ENCODE measurements at places on chromosomes 5 and 9. TPM values are rescaled to one million over a fixed set of nuclear protein-coding genes. Genes with fewer than 3 reads are reported as not detected.

DNA sequence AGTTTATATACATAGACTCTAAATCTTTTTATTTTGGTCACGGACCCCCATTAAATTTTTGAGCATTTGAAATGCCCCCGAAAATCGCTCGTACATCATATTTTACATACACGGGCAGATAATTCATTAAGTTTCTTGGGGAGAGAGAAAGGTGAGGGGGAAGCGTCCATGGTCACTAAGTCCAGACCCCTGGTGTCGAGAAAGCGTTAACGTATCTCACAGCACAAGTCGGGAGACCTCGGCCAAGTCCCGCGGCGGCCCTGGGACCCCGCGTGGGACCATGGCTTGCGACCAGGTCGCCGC lies 794 bp downstream of the PTBP3 start:
- no peaks in the 10 kb centered on the region for H3K27me3 ChIP-seq
- no peak for DNase-seq
- peak overlapping the region; percentile 98 for H3K27ac ChIP-seq
- H3K36me3 ChIP-seq: no peaks in the 10 kb centered on the region
- peak overlapping the region; percentile 83 for H3K4me3 ChIP-seq
- H3K4me1 ChIP-seq: no peaks in the 10 kb centered on the region

DNA sequence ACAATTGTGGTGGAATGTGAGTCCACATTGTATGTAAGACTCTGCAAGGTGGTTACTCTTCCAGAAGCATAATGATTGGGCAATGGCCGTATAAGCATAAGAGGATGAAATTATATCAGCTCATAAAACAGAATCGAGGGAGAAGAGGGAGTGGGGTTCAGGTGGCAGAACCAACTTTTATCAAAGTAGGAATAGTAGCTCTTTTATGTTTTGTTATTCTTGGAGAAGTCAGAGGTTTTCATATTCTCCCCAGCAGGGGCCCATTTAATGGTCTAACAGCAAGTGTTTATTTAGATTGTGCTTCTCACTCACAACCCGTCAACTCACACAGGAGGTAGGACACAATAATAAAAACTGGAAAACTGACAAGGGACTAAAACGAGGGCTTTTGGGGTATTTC lies 291.3 kb upstream of the CD180 start:
- no peak overlapping the region for H3K4me3 ChIP-seq
- H3K4me1 ChIP-seq: no peaks in the 10 kb centered on the region
- no peak for DNase-seq
- H3K27me3 ChIP-seq: no peaks in the 10 kb centered on the region

GRCh38 chr5:50564558-50564957 lies 101.9 kb upstream of the PARP8 start:
- H3K27ac ChIP-seq: no peak overlapping the region
- no peaks in the 10 kb centered on the region for H3K4me1 ChIP-seq
- no peak for DNase-seq
- no peaks in the 10 kb centered on the region for H3K27me3 ChIP-seq
- H3K36me3 ChIP-seq: no peaks in the 10 kb centered on the region
- no peak overlapping the region for H3K4me3 ChIP-seq

DNA sequence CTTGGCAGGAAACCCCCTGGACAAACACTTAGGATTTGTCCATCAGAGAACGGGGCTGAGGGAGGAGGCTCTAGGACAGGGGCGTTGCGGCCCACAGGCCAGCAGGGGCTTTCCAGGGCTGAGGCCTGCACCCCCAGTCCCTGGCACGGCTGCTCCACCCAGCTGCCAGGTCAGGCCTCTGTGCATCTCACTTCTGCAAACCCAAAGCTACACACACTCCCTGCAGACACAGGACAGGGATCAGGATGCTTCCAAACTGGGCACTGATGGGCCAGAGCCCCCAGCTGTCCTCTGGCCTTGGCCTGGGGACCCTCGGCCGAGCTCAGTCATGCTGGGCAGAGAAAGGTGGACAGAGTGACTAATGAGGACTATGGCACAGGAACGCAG lies 106.2 kb upstream of the SARDH start:
- H3K27me3 ChIP-seq: no peaks in the 10 kb centered on the region
- no peaks in the 10 kb centered on the region for H3K36me3 ChIP-seq

GRCh38 chr9:92948038-92948534 lies 763 bp downstream of the FGD3 start:
- DNase-seq: no peak
- H3K27me3 ChIP-seq: no peaks in the 10 kb centered on the region
- H3K4me3 ChIP-seq: no peak overlapping the region
- H3K27ac ChIP-seq: no peak overlapping the region

DNA sequence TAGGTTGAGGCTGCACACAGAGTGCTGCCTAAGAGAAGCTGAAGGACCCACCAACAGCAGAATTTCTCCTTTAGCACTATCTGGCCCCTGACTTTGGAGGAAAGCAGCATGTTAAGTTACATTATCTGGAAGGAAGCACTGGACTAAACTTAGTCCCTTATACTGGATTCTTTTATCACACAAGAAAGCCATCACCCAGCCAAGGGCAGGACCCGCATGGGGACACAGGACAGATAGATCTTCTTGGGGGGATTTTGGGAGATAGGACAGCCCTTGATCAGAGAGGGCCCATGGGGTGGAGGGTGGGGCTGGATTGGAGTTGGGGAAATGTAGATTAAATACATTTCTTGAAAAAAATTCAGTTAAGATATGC lies 14.4 kb downstream of the ANKRD33B start:
- no peaks in the 10 kb centered on the region for H3K36me3 ChIP-seq
- peaks cover 5% of the 10 kb centered on the region for H3K4me1 ChIP-seq
- no peak for DNase-seq
- H3K27me3 ChIP-seq: no peaks in the 10 kb centered on the region
- peak overlapping the region; percentile 79 for H3K27ac ChIP-seq

GRCh38 chr5:607541-608428 lies 4.4 kb upstream of the CEP72 start:
- no peaks in the 10 kb centered on the region for H3K36me3 ChIP-seq
- no peak overlapping the region for H3K4me3 ChIP-seq
- H3K4me1 ChIP-seq: peaks cover 3% of the 10 kb centered on the region
- no peak overlapping the region for H3K27ac ChIP-seq

DNA sequence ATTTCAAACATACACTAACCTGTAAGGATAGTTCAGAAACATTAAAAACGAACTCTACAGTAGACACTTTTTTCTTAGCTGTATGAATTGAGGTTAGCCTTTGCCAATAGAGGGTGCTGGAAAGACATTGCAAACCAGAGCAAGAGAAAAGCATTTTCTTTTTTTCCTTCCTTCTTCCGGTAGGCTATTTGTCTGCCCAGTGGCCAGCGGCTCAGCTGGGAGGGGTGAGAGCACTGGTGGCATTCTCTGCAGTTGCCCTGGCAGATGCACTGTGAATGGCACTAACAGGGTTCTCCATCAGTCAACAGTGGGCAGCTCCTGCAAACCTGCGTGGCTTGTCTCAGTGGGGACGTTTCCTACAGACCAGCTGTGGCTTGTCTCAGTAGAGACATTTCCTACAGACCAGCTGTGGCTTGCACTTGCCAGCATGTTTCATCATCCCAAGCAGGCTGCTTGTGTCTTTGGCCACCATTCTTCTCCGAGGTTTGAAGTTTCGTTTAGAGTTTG lies 984.5 kb upstream of the CDH18 start:
- H3K4me1 ChIP-seq: no peaks in the 10 kb centered on the region
- no peak for DNase-seq
- no peak overlapping the region for H3K27ac ChIP-seq
- H3K36me3 ChIP-seq: no peaks in the 10 kb centered on the region
- H3K4me3 ChIP-seq: peak overlapping the region; percentile 32
- no peaks in the 10 kb centered on the region for H3K27me3 ChIP-seq

GRCh38 chr9:99180199-99180598 lies 41.5 kb downstream of the ALG2 start:
- DNase-seq: no peak
- H3K27ac ChIP-seq: no peak overlapping the region

- H3K4me1 ChIP-seq: no peaks in the 10 kb centered on the region
- no peak for DNase-seq
- no peak overlapping the region for H3K4me3 ChIP-seq
- H3K27ac ChIP-seq: no peak overlapping the region
Observed at GRCh38 chr9:80143899-80144298, 572.1 kb downstream of the TLE4 start.

GRCh38 chr5:169921384-169921783 lies 58.9 kb downstream of the INSYN2B start:
- no peaks in the 10 kb centered on the region for H3K4me1 ChIP-seq
- DNase-seq: no peak
- H3K36me3 ChIP-seq: no peaks in the 10 kb centered on the region
- no peak overlapping the region for H3K4me3 ChIP-seq
- H3K27ac ChIP-seq: no peak overlapping the region
- H3K27me3 ChIP-seq: no peaks in the 10 kb centered on the region

DNA sequence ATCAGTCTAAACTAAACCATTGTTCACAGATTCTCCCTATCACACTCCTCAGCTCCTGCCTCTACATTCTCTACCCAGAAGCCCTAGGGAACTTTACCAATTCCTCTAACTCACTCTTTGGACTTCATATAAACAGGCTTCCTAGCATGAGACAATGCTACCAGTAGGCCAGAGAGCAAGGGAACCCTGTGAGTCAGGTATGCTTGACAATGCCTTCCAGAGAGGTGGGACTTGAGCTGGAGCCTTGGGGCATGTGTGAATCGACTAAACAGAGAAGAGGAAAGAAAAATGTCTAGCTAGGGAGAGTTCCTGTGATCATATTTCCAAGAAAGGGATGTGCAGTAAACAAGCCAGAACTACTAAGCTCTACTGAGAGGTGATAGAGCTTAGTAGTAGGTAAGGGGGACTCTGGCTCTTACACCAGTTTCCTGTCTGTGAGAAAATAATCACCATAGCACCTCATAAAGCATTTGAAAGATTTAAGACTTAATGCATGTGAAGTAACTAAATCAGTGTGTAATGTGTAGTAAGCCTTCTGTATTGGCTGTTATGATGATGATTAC lies 6.4 kb upstream of the RFK start:
- H3K4me1 ChIP-seq: peaks cover 9% of the 10 kb centered on the region
- H3K27ac ChIP-seq: no peak overlapping the region
- H3K4me3 ChIP-seq: no peak overlapping the region
- no peaks in the 10 kb centered on the region for H3K27me3 ChIP-seq

- H3K36me3 ChIP-seq: no peaks in the 10 kb centered on the region
- H3K27ac ChIP-seq: no peak overlapping the region
- H3K4me3 ChIP-seq: no peak overlapping the region
- no peak for DNase-seq
- H3K4me1 ChIP-seq: peaks cover 30% of the 10 kb centered on the region
- no peaks in the 10 kb centered on the region for H3K27me3 ChIP-seq
Observed at GRCh38 chr5:154778534-154778933, 23.4 kb downstream of the LARP1 start.

DNA sequence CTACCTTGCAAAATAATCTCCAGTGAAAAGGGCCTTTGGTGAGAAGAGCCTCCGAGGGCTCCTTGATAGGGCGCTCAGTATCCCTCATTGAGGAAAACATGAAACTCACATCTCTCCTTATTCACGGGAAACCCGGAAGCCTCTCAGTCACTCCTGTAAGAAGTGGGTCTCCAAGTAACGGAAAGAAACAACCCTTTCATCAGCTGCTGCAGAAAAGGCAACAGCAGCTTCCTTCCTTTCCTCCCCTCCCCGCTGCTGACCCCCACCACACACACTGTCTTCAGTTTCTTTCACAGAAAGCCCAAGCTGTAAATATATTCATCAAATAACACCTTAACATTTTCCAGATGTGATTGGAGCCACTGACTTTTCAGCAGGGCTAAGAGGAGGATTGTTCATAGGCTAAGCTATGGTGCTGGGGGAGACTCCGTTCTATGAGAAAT lies 81.4 kb downstream of the C9orf152 start:
- no peak for DNase-seq
- H3K36me3 ChIP-seq: no peaks in the 10 kb centered on the region
- H3K4me3 ChIP-seq: peak overlapping the region; percentile 63
- peak overlapping the region; percentile 92 for H3K27ac ChIP-seq

- H3K4me1 ChIP-seq: no peaks in the 10 kb centered on the region
- no peaks in the 10 kb centered on the region for H3K36me3 ChIP-seq
- H3K27ac ChIP-seq: no peak overlapping the region
- no peak overlapping the region for H3K4me3 ChIP-seq
- DNase-seq: no peak
- no peaks in the 10 kb centered on the region for H3K27me3 ChIP-seq
Observed at GRCh38 chr5:168950241-168950951, 350.5 kb downstream of the SLIT3 start.

DNA sequence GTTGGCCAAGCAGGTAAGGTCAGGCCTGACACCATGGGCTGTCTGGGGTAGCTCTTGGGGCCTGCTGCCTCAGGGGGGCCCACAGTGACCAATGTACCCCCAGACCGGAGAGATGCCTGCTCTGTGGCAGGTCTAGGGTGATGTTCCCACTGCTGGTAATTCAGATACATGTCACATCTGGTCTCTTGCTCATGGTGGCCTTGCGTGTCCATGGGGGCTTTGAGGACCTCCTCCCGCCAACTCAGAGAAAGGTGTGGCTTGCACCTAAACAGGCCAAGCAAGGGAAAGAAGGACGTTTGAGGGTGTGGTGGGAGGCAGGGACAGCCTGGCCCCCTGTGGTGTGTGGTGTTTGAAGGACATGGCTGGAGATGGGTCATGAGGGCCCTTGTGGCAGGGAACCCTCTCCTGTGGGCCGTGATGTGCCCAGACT lies 75.2 kb downstream of the PHF2 start:
- H3K27ac ChIP-seq: no peak overlapping the region
- peaks cover 84% of the 10 kb centered on the region for H3K36me3 ChIP-seq
- H3K4me3 ChIP-seq: no peak overlapping the region
- H3K27me3 ChIP-seq: no peaks in the 10 kb centered on the region

DNA sequence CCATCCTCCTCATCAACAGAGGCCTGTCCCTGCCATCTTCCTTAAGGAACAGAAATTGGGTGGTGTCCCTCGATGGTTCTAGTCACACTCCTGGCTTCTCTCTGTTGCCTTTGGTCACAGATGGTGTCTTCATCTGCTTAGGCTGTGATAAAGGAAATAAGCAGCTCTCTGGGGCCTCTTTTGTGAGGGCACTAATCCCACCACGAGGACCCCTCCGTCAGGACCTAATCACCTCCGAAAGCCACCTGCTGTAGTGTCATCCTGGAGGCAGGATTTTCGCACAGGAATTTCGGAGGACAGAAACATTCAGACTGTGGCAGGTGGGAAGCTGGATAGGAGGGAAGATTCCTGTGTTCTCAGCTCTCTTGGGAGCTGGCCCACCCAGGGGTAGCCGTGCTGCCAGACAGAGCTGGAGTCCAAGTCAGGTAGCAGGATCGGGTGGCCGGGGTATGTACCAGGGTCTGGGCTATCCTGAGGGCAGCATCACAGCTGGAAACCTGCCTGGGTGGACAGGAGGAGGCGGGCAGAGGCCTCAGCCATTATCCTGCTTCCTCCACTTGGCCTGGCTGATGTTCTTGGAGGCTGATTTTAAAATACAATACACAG lies 59.5 kb downstream of the ANKRD33B start:
- H3K27ac ChIP-seq: no peak overlapping the region
- no peak for DNase-seq
- no peaks in the 10 kb centered on the region for H3K36me3 ChIP-seq
- H3K4me1 ChIP-seq: peaks cover 12% of the 10 kb centered on the region
- no peak overlapping the region for H3K4me3 ChIP-seq
- no peaks in the 10 kb centered on the region for H3K27me3 ChIP-seq

GRCh38 chr5:94154672-94155071 lies 413.3 kb upstream of the POU5F2 start:
- H3K4me1 ChIP-seq: no peaks in the 10 kb centered on the region
- no peak overlapping the region for H3K27ac ChIP-seq
- H3K36me3 ChIP-seq: no peaks in the 10 kb centered on the region

GRCh38 chr9:136530461-136531089 lies 15.3 kb downstream of the NOTCH1 start:
- H3K36me3 ChIP-seq: no peaks in the 10 kb centered on the region
- H3K4me1 ChIP-seq: peaks cover 25% of the 10 kb centered on the region
- no peak overlapping the region for H3K4me3 ChIP-seq
- no peak overlapping the region for H3K27ac ChIP-seq

F12 gene
- not detected for total RNA-seq

TNPO1 gene
- total RNA-seq: 48.5 TPM

PIP5KL1 gene
- total RNA-seq: not detected

CTXN3 gene
- not detected for total RNA-seq

OR5C1 gene
- not detected for total RNA-seq

RNF20 gene
- total RNA-seq: 47.7 TPM

NXNL2 gene
- not detected for total RNA-seq
